ENCODE measurements at places on chromosomes 2 and 18. TPM values are rescaled to one million over a fixed set of nuclear protein-coding genes. Genes with fewer than 3 reads are reported as not detected.

The TRIM43 gene
- not detected for total RNA-seq

- H3K4me3 ChIP-seq, result no peak overlapping the region
- H3K36me3 ChIP-seq, result no peaks in the 10 kb centered on the region
- H3K27ac ChIP-seq, result no peak overlapping the region
- H3K4me1 ChIP-seq, result no peaks in the 10 kb centered on the region
Measured at GRCh38 chr18:45503990-45504389, 111.3 kb upstream of the SLC14A2 start.

DNA sequence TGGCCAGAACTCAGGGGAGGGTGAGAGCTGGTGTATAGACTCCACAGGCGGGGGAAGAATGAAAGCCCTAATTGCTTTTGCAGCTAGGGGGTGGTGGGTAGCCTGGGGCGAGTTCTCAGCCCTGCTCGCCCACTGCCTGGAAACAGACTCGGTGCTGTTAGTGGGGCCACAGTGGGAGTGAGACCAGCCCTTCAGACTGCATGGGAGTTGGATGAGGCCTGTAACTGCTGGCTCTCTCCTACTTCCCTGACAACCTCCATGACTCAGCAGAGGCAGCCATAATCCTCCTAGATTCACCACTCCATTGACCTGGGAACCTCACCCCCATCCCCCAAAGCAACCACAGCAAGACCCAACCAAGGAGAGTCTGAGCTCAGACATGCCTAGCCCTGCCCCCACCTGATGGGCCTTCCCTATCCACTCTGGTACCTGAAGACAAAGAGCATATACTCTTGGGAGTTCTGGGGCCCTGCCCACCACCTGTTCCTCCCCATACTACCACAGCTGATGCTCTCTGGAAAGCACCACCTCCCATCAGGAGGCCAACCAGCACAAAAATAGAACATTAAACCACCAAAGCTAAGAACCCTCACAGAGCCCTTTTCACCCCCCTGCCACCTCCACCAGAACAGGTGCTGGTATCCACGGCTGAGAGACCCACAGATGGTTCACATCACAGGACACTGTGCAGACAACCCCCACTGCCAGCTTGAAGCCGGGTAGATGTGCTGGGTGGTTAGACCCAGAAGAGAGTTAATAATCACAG is 226.3 kb downstream of the EIPR1 start:
- peaks cover 4% of the 10 kb centered on the region for H3K4me1 ChIP-seq
- H3K4me3 ChIP-seq, result no peak overlapping the region
- H3K36me3 ChIP-seq, result peaks cover 3% of the 10 kb centered on the region
- no peaks in the 10 kb centered on the region for H3K27me3 ChIP-seq
- DNase-seq, result no peak

- H3K4me3 ChIP-seq, result no peak overlapping the region
- peaks cover 4% of the 10 kb centered on the region for H3K27me3 ChIP-seq
- no peak for DNase-seq
- no peaks in the 10 kb centered on the region for H3K4me1 ChIP-seq
- H3K27ac ChIP-seq, result no peak overlapping the region
Measured at GRCh38 chr2:150859877-150860276, 372.4 kb upstream of the RND3 start.

GRCh38 chr18:8262221-8262620 is 347.0 kb upstream of the RAB12 start:
- H3K36me3 ChIP-seq, result no peaks in the 10 kb centered on the region
- H3K27ac ChIP-seq, result no peak overlapping the region
- DNase-seq, result no peak
- no peaks in the 10 kb centered on the region for H3K4me1 ChIP-seq
- no peak overlapping the region for H3K4me3 ChIP-seq
- no peaks in the 10 kb centered on the region for H3K27me3 ChIP-seq
